ENCODE measurements at places on chromosomes 6 and 20.

GRCh38 chr6:147109707-147110106 lies 94.5 kb upstream of the STXBP5 start:
- DNase-seq: no peak

GRCh38 chr6:3820563-3820962 lies 28.6 kb upstream of the FAM50B start:
- DNase-seq: no peak

- no peak for DNase-seq
Measured at GRCh38 chr6:135170238-135170637, 10.9 kb upstream of the MYB start.

GRCh38 chr6:138931660-138932059 lies 56.4 kb downstream of the REPS1 start:
- no peak for DNase-seq

DNA sequence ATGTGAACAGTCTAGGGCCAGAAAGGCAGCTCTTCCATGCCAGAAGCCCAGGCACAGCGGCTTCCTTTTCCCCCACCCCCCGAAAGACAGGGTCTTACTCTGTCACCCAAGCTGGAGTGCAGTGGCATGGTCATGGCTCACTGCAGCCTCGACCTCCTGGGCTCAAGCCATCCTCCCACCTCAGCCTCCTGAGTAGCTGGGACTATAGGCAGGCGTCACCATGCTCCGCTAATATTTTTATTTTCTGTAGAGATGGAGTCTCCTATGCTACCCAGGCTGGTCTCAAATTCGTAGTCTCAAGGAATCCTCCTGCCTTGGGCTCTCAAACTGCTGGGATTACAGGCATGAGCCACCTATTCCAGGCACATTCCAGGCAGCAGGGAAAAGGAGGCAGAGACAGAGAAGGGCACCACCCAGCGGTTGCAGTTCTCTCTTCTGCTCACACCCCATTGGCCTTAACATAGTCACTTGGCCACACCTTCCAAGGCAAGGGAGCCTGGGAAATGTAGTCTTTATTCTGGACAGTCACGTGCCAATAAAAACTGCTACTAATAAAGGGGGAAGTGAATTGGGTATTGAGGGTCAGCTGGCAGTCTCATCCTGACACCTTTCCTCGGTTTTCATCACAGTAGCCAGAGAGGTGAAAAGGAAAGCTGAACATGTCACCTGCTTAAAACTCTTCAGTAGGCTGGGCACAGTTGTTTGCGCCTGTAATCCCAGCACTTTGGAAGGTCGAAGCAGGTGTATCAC lies 205.9 kb downstream of the ZMYND8 start:
- DNase-seq: no peak
